ENCODE measurements at places on chromosomes 2 and 18.

GRCh38 chr2:3115301-3116042 is 262.1 kb downstream of the EIPR1 start:
- no peak for DNase-seq

GRCh38 chr2:159758686-159759085 is 39.3 kb downstream of the CD302 start:
- DNase-seq, result no peak

DNA sequence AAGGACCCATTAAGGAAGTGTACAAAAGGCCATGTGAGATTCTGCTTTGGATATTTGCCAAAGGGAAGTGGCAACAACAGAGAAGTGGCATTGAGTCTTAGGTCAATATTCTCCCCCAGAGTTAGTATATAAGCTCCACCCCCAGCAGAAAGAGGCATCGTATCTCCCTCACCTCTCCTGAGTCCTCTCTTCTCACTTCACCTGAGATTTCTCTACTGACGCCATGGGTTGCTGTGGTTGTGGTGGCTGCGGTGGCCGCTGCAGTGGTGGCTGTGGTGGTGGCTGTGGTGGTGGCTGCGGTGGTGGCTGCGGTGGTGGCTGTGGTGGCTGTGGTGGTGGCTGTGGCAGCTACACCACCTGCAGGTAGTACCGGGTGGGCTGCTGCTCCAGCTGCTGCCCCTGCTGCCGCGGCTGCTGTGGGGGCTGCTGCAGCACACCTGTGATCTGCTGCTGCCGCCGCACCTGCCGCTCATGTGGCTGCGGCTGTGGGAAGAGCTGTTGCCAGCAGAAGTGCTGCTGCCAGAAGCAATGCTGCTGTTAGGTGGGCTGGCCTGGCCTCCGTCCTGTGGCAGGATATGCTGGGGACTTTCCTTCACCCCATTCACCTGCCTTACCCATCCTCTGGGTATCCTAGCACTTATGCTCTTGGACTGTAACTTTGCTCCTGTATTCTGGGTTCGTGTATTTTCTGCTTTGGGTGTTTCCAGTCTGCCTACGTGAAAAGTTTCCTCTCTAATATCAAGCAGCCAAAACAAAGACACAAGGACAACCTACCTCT is 5.9 kb downstream of the SCYGR3 start:
- no peak for DNase-seq

GRCh38 chr18:48832938-48833700 is 117.6 kb downstream of the SMAD7 start:
- peak; percentile 69 for DNase-seq

DNA sequence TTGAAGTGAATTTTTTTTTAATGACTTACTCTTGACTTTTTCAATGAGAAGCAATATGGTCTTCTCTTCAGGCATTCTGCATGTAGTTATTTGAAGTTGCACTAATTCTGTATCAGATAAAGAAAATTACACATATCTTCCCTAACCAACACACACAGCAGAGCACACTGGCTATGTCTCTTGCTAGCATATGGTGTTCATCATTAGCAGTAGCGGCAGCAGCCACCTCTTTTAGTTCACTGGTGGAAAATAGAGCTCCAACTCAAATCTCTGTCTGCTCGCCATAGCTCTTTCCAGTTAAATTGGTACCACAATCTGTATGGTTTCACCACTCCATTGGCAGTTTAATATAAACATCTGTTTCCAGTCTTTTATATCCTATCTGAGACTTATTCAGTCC is 278.1 kb upstream of the ZEB2 start:
- DNase-seq, result no peak

DNA sequence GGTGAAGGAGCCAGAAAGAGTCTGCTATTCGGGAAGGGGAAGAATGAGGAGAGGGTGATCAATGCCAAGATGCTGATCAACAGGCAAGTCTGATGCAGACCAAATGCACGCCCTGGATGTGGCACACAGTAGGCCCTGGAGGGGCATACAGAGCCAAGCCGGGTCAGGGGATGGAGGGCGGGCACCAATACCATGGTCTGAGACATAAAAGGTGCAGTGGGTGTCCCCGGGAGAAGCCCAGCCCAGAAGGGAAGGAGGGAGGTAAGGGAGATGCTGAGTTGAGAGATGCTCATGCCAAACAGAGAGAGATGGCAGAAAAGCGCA is 66.6 kb upstream of the ID2 start:
- DNase-seq, result no peak

GRCh38 chr18:70377317-70377799 is 88.5 kb downstream of the SOCS6 start:
- no peak for DNase-seq

- DNase-seq, result no peak
Measured at GRCh38 chr2:20934236-20934635, 109.6 kb downstream of the APOB start.

DNA sequence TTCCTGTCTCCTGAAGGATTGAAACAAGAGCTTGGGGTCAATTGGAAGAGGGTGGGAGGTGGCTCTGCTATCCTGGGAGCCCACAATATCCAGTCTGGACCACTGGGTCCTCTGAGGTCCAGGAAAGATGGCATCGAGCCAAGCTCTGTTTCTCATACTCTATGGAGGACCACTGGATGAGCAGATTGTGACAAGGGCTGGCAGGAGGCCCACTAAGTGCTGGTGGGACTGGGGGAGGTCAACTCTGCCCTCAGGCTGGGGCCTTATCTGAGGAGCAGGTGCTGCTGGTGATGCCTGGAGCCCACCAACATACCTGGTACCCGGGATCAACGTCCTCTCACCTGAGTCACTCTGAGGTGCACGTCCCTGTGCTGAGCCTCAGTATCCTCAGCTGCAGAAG is 142.4 kb downstream of the NDUFA10 start:
- no peak for DNase-seq

DNA sequence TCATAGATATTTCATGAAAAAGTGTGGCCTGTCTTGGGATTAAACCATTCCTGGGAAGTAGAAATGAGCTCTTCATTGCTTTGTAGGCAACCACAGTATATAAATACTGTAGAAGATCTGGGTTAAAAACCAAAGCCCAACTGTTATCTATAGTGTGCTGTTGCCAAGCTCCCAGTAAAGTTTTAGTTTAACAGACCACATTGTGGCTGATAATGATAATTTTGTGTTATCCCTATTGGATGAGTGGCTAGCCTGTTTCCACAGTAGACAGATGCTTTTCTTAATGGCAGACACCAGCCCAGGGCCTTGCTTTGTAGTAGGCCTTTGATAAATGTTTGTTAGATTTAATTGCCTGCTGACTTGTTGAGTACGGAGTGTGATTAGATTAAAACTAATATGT is 52.1 kb downstream of the FMNL2 start:
- no peak for DNase-seq

DNA sequence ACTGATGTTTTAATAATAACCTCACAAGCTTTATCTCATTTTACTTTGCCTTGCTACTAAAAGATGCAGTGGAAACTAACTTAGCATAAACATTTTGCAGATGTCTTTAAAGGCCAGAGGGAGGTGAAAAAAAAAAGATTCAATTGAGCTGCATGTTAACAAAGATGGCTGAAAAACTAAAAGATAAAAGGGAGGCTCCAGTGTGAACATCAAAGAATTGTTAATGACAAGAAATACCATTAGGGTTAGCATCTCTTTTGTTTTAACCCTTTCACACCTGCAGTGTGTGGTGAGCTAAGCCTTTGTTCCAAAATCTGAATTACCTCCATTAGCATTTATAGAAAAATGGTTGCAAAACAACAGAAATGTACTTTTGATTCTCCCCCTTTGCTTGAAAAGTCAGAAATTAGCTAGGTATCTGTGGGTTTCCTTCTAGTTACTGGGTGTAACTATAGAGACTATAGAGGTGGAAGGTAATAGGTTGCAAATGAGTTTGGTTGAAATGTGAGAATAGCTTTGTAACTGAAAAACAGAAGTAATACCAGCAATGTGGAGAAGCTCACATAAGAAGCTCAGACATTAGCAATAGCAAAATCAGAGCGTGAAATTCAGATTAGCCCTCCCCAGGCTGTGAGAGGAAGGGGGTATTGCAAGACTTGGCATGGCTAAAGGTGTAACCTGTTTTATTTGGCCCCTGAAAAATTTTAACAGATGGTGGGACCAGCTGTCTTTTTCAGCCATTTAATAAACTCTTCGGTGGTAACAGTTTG is 34.8 kb upstream of the SP5 start:
- no peak for DNase-seq
